ENCODE measurements at places on chromosomes 7 and 10.

GRCh38 chr7:137386966-137387365 is 43.4 kb upstream of the PTN start:
- no peak for DNase-seq

GRCh38 chr10:99983280-99983988 is 26.3 kb downstream of the DNMBP start:
- peak; percentile 86 for DNase-seq

GRCh38 chr10:9819756-9820494 is 1197.7 kb upstream of the CELF2 start:
- DNase-seq = no peak

DNA sequence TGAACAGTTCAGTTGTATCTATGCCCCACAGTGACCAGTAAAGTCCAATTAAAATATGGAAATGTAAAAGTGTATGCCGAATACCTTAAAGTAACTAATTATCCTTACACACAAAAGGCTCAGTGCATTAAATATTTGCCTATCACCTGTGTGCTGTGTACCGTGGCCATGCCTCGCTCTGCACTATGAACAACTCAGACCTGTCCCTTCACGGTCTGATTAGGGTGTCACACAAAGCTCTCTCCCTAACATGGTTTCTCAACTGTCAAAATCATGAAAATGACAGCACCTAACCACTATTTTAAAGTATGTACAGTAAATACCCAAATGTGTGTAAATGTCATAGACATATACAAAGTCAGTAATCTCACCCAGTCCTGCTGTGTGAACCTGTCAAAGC is 43.1 kb downstream of the STK17A start:
- DNase-seq = no peak

- no peak for DNase-seq
Measured at GRCh38 chr10:67606572-67606971, 89.4 kb downstream of the CTNNA3 start.

DNA sequence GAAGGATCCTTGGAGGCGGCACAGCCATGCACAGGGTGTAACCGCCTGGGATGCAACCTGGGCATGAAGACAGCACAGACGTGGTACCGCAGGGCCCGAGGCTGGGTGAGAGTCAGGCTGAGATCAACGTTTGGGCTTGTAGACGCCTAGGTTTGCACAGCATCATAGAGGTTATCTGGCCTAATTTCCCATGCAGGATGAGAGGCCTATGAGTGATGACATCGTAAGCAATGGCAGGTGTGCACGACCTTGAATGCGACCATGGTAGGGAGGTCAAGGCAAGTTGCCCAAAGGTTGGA is 7.5 kb downstream of the CALML3 start:
- DNase-seq = no peak

GRCh38 chr10:114538181-114538906 is 119.7 kb downstream of the ABLIM1 start:
- no peak for DNase-seq

DNA sequence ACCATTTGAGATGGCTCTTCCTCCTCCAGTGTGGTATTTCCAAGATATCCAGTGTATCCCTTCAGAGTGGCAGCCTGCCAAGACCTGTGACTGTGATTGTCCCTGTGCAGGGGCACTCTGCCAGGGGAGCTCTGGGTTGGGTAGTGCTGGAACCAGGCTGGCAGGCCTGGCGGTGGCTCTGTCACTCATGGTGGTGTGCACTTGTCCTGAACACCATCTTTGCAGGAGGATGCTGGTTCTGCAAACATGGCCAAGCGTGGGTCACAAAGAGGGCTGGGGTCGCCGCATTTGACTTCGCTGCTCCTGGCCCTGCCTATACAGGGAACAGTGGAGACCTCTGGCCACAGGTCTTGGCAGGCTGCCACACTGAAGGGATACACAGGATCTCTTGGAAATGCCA is 205.2 kb downstream of the PRPF18 start:
- no peak for DNase-seq

DNA sequence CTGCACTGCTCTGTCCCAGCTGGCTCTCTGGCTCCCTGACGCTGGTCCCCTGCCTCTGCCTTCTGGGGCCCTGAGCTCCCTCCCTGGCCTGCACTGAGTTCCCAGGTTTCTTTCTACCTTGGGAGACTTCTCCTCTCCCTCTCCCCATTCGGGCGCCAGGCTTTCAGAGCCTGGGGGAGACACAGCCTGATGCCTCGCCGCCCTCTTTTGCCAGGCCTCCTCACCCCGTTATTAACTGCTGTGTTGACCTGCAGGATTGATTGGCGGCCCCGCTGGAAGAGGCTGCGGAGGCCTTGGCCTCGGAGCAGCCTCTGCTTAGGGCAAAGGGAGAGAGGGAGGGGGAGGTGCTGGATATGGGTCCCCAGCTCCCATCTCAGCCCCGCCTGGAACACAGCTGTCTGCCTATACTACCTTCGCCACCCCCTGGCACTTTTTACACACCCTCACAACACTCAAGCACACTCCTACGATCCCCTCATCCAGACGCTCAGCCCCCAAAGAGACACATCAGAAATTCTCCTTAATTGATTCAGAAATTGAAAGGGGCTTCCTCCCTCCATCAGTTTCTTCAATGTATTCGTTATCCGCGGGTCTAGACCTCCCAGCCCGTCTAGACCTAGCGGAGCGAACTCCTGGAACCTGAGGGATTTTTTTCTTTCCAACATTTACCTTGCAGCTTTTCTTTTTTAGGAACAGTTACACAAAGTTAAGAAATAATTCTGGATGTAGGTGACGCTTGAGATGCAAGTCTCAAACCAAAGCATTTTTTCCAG is 7.1 kb upstream of the PAX2 start:
- DNase-seq = no peak

GRCh38 chr10:61417661-61418060 is 35.5 kb downstream of the TMEM26 start:
- no peak for DNase-seq

- no peak for DNase-seq
Measured at GRCh38 chr10:120634659-120635058, 177.6 kb downstream of the PLPP4 start.

GRCh38 chr7:105016068-105016708 is 2.2 kb downstream of the KMT2E start:
- DNase-seq = no peak

DNA sequence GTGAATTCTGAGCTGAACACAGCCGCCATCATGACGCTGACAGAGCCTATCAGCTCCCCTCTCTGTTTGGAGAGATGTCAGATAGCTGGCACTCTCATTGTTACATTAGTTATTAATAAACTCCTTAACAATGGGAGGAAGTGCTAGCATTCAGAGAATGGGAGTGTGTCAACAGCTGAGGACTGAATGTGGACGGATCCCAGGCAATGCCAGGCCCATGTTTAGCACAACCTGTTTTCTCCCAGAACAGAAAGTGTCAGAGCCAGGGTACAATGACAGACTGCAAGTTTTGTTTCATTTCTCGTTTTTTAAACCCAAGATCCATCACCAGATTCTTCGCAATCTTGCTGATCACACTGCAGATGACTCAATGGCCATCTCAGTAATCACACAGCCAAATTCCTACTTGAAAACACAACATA is 99.6 kb downstream of the PRPF18 start:
- DNase-seq = no peak

- no peak for DNase-seq
Measured at GRCh38 chr10:118110750-118111149, 64.0 kb upstream of the RAB11FIP2 start.

DNA sequence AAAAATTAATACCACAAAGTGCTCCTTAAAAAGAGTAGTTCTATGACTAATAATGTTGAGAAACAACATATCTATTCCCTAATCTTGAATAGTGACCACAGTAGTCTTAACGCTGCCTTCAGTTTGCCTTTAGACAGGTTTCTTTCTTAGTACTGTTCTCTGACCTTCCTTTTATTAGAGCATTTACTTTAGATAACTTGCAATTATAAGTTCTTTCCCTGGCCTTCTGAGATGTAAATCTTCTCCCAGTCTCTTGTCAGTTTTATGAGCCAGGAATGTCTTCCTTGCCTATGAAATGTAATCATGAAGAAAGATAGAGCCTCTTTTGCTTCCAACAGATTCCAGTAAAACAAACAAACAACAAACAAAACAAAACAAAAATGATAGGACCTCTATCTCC is 1119.8 kb upstream of the LRRTM3 start:
- DNase-seq = no peak

DNA sequence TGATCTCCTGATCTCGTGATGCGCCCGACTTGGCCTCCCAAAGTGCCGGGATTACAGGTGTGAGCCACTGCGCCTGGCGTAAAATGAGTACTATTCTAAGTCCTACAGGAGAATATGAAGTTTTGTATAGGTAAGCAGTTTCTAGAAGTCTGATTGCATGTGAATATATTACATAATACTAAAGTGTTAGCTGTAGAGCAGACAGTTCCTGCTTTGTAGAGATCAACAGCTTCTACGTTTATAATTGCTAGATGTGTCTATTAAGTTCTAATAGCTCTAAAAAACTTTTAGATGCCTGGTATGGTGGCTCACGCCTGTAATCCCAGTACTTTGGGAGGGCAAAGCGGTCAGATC is 8.5 kb downstream of the CRCP start:
- no peak for DNase-seq

- peak; percentile 83 for DNase-seq
Measured at GRCh38 chr10:132520177-132520811, 17.3 kb upstream of the INPP5A start.

DNA sequence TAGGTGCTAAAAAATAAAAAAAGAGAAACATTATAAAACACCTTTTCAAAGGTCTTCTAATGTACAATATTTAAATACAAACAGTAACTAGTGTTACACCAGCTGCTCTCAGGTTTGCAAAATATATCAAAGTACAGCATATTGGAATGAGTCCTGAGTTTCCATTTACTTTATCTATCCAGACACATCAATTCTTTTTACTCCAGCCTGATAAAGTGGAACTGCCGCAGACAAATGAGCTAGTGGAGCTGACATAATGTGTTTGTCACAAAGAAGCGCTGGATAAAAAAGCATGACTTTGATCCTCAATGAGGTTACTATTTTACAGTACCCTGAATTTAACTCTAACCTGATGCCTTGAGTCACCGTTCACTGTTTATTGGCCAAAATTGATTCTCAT is 1243.1 kb downstream of the GATA3 start:
- DNase-seq = no peak

DNA sequence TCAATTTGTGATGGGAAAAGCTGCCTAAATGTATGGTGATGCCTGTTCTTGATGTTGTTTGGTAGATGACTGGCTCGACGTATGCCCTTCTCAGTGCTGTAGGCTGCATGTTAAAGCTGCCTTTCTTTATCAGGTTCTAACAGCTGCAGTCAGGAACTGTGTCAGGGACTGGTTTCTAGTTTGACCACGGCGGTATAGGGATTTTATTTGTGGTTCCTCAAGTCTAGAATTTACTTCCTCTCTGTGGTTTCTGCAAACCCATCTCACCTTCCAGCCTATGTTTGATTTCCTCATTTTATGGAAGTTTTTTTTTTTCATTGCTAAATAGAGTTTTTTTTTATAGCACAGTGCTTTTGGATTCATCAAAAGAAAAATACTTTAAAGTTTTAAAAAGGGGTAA is 26.5 kb downstream of the LMTK2 start:
- DNase-seq = no peak

GRCh38 chr10:49596493-49596809 is 13.7 kb upstream of the SLC18A3 start:
- no peak for DNase-seq

- DNase-seq = no peak
Measured at GRCh38 chr10:129203819-129204218, 263.2 kb upstream of the MGMT start.

DNA sequence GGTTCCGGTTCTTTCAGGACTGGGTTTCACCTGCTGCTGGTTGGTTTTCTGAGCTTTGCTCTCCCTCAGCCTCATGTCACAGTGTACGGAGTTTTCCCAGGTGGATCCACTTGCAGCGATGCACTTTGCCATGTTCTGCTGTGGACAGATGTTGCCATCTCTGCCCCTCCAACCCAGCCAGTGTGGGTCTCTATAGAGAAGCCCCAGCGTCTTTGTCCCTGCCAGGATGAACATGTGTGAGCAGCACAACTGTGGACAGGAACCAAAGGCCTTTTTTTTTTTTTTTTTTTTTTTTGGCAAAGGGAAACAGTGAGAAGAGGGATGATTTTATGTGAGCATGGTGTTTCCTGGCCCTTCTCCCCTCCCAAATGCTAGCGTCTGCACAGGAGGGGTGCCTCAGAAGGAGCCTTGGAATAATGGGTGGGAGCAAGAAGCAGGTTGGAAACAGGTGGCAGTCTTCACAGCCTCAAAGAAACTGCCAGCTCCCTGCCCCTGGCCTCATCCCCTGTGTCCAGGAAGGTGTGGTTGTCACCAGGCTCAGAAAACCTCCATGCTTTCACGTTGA is 106.5 kb downstream of the RPS24 start:
- no peak for DNase-seq

GRCh38 chr10:86545101-86545500 is 23.5 kb upstream of the WAPL start:
- peak; percentile 23 for DNase-seq

- DNase-seq = peak; percentile 44
Measured at GRCh38 chr10:100009283-100009792, 409 bp downstream of the DNMBP start.

DNA sequence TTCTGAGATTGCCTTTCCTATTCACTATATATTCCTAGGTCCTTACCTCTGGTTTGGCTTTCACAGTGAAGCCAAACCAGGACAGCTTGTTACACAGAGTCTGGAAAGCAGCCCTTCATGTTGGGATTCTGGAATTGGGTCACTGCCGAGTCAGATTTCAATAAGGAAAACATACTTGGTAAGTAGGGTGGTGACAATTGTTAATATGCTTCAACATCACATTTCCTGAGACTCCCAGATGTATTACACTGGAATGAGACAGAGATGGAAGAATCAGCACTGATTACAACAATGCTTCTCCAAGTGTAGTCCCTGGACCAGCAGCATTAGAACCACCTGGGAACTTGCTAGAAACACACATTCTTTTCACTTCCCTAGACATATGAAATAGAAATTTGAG is 268.9 kb upstream of the SEMA3C start:
- DNase-seq = peak; percentile 12

DNA sequence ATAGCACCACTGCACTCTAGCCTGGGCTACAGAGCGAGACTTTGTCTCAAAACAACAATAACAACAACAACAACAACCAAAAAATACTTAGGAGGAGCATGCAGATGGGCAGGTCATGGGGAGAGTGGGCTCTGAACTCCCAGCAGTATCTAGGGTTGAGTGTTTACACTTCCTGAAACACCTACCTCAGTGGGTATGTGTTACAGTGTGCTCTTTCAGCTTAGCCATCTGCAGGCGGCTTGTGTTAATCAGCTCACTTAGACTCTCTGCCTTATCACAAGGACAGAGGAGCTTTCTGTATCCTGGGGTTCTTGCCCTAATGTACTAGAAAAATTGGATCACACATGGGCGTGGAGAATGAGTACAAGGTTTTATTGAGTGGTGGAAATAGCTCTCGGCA is 340.2 kb downstream of the KIF20B start:
- DNase-seq = no peak

DNA sequence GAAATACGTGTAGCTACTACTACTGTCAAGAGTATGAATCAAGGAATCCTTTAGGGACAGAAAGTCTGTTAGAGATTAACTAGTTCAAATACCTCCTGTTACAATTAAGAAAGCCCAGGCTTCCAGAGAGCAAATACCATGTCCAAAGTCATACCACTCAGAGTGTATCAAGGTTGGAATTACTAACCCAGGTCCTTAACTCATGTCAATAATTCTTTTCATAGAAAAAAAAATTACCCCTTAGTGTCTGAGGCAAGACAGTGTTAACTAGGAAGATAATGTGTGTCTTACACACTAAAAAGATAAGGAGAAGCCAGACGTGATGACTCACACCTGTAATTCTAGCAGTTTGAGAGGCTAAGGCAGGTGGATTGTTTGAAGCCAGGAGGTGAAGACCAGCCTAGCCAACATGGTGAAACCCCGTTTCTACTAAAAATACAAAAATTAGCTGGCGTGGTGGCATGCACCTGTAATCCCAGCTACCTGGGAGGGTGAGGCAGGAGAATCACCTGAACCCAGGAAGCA is 423.4 kb downstream of the SORCS1 start:
- DNase-seq = no peak

All from fibroblast of gingiva (primary cell).